Stimulated activated CD8-positive, alpha-beta memory T cell treated with anti-CD3 and anti-CD28 coated beads, Interleukin-2, amount 100 ng/mL, for 48 hours (primary cell): ENCODE measurements at places on chromosomes 3 and 15.

DNA sequence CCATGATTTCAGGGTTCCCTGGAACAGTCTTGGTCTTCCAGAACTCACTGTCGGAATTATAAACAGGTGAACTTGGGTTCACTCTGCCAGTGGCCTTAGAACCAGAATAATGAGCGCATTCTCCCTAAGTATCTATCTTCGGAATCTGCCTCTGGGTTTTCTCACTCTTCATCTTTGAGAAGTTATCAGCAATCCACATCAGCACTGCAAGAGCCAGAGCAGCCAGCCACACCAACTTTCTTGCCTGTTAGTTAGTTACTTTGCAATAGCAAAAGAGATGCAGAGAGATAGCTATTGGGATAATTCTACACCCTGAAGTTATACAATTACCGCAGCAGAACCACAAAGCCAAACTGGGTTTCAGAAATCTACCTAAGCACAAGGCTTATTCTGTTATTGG lies 25.8 kb downstream of the GLB1 start:
- no peak for DNase-seq

- no peak for DNase-seq
These were observed 95.2 kb upstream of the PLCL2 start for GRCh38 chr3:16789344-16790120.

- DNase-seq, result no peak
These were observed 139.8 kb downstream of the RPL22L1 start for GRCh38 chr3:170730071-170730812.

- DNase-seq, result no peak
These were observed 112.8 kb upstream of the ICE2 start for GRCh38 chr15:60591496-60592370.
